ENCODE measurements at places on chromosomes 3 and 15.

- DNase-seq = no peak
Observed at GRCh38 chr3:52453496-52454249, at the start of gene TNNC1. TSS of gene TNNC1 (minus strand) at chr3:52454041. CDS start at chr3:52454015, 26 bp downstream.

DNA sequence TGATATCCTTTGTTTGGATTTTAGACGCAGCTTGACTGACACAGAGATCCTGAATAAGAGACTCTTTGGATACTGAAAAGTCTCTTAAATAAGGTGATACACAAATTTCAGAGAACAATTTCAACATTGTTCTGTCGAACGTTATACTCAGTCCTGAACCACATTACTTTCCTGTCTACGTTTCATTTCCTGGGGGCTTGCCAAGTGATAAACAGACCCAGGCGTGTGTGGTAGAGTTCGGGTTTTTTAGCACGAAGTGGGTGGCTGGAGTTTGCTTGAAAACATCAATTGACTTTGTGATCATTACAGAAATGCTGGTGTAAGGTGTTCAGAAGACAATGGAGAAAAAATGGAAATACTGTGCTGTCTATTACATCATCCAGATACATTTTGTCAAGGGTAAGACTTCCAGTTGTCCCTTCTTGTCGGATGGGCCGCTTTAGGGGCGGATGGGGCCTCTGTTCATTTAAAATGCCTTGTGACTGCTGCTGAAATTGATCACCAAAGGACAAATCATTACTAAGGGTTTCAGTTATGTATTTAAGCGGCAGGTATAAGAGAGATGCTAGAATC, at the start of gene CD96:
CD96 (plus strand) TSS at position 287 of the 573 bp plus-strand sequence; CDS start at position 339, 52 bp downstream.
- DNase-seq = peak; percentile 44

DNA sequence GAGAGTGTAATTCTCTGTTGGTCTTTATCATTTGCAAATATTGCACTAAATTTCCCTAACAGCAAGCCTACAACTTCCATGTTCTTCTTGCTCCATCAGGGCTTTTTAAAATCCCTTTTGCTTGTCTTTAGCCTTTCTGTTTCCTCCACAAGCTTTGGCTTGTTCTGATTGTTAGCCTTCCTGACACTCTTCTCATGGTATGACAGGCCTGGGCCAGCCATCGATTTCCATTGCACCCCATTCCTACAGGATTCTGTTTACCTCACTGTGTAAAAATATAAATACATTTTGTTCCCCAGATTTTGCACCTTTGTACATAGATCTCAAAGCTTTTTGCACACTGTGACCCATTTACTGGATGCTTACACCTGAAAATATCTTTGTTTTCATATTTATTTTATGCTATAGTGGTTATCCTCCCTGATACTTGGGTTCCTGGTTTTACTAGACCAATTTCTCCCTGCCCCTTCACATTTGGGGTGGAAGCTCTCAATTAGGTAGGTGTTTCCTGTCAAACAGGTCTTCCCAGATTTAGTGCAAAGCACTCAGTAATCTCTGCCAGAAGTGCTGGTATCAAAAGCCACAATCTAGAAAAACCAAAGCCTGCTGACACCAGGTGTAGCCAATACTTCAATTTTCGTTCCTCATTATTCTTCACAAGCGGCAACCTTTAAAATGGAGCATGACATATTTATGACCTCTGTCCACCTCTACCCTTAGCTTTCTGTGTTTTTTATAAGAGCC, 57.9 kb upstream of the PPP2R3A start:
- no peak for DNase-seq

GRCh38 chr15:50244959-50245624, 20.4 kb downstream of the HDC start:
- no peak for DNase-seq

DNA sequence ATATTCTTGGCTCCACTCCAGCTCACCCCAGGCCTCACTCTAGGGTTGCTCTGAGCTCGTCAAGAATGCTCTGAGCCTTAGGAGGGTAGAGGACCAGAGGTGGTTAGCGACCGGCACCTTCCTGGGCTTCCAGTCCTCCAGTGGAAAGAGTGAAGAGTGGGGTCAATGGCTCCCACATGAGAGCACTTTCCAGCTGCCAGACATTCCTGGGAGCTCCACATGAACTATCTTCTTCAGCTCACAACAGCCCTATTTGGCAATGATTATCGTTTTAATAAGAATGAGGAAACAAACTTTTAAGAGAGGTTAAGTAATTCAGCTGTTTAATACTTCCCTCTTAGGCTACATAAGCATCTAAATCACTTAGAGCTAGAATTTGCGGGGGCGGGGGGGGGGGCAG, 139.3 kb downstream of the STT3B start:
- no peak for DNase-seq

DNA sequence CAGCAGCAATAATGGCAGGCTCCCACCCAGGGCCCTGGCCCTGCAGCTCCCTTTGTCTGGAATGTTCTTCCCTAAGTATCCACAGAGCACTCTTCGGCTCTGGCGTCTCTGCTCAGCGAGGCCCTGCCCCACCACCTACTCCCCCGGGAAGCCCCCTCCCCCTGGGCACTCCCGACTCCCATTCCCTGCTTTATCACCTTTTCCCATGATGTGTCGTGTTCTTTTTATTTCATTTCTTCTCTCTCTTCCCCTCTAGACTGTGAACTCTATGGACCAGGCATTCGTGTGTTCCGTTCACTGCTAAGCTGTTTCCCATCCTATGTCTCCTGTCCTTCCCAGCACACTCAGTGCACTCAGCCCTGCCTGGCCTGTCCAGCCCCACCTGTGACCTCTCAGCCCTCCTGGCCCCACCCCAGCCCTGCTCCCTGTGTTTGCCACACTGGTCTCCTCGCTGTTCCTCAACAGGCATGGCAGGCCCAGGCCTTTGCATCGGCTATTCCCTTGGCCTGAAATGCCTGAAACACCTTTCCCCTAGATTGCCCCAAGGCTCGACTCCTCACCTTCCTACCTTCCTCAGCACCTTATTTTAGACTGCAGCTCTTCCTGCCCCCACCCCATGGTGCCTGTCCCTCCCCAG, 107.4 kb downstream of the TPRA1 start:
- no peak for DNase-seq

GRCh38 chr15:36186376-36186775, 393.1 kb upstream of the CDIN1 start:
- DNase-seq = no peak

DNA sequence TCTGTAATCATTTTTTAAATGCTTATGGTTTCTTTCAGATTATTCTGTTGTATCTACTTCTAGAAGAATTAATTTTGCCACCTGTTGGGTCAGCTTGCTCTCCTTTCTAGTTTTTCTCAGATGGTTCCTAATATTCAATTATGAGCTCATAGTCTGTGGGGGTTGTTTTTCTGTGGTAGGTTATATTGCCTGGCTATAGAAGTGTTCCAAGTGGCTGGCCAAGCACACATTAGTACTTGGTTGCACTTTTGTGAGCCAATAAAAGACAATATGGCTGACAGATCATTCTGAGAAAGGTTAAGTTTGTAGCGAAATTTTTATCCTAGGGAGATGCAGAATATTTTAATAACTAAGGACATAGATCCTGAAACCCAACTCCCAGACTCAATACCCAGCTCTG, 31.8 kb upstream of the FSIP1 start:
- no peak for DNase-seq

GRCh38 chr3:16146015-16146730, 28.3 kb upstream of the GALNT15 start:
- no peak for DNase-seq

GRCh38 chr15:101613130-101614000, 38.8 kb downstream of the TM2D3 start:
- no peak for DNase-seq

DNA sequence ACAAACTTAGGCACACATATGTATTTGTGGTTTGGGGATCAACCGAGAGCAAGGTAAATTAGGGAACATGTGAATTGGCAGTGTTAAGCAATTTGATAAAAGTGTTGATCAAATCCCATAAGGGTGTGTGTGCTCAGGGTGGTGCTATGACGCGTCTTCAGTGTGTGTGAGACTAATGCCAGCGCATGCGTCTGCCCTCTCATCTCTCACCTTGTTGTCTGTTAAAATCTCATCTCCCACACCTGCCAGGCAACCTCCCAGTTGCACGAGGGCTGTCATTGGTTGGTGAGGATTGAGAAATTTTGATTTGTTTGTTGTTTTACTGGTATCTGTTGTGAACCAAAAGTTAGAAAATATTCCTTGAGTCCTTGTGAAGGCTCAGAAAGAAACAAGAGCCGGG, 137.2 kb upstream of the ICE2 start:
- no peak for DNase-seq

GRCh38 chr15:84982301-84982920, 755 bp downstream of the PDE8A start:
- peak; percentile 41 for DNase-seq

- DNase-seq = no peak
Observed at GRCh38 chr15:78616506-78616905, 4.3 kb downstream of the CHRNA3 start.

GRCh38 chr15:83062768-83063180, 4.3 kb downstream of the BTBD1 start:
- no peak for DNase-seq

DNA sequence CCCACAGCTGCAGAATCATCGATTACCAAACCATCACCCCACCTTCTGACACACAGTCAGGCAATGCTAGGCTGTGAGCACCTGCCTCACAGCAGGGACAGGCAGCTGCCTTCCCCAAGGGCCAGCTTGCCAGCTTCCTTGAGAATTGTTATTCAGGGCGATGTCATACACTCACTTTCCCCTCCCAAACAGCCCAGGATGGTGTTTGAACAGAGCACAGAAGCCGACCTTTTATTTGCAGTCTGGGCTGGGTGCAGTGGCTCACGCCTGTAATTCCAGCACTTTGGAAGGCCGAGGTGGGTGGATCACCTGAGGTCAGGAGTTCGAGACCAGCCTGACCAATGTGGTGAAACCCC, 84.5 kb upstream of the HERC1 start:
- DNase-seq = no peak

GRCh38 chr3:169579116-169579710, 84.3 kb downstream of the MECOM start:
- no peak for DNase-seq

- no peak for DNase-seq
Observed at GRCh38 chr15:52764731-52765130, 25.4 kb downstream of the ONECUT1 start.

Measured in stimulated activated CD4-positive, alpha-beta T cell treated with anti-CD3 and anti-CD28 coated beads, Interleukin-12 subunit alpha, Interleukin-12 subunit beta, amount 100 ng/mL, for 24 hours (primary cell).